ENCODE measurements at places on chromosomes 11 and 22.
A peak's percentile ranks its signal among the peaks of the same experiment; 100 is the strongest.

DNA sequence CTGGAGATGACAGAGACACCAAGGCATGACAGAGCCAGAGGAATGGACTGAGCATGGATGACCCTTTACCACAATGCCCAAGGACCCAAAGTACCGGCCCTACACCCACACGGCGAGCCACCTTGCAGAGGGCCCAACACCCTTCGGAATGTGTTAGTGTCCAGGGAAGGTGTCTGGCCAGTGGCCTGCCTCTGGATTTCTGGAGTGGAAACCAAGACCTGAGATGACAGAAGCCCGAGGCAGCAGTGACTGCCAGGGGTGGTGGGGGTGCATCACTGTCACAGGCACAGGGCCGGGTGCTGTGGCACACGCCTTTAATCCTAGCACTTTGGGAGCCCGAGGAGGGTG is 28.7 kb downstream of the PDGFB start:
- no peak for DNase-seq

- DNase-seq = no peak
Measured at GRCh38 chr11:107044503-107044902, 26.2 kb upstream of the GUCY1A2 start.

DNA sequence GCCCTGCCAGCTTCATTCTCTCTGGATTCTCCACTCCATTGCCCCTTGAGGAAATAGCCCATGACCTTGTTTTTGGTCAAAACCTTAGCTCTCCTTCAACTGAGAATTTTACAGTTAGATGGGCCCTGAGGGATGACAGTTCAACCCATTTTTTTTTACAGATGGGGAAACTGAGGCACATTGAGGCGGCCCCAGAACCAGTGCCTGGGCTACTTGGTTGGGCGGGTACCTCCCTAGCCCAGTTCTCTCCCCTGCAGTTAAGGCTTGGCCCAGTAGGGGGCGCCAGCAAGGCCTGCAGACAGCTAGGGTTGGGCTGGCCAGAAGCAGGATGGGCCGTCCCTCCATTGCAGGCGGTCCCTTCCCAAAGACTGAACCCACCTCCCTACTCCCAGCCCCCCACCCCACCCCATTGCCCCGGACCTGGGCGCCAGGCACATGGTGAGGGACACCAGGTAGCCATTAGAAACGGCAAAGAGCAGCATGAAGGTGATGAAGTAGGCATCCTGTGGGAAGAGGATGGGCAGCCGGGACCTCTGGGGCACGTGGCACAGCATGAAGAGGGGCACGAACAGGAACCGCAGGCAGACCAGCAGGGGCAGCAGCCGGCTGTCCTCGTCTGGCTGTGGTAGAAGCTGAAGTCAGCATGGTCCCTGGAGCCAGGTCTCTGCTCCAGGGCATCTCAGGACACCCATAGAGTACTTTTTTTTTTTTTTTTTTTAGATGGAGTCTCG is 7.6 kb downstream of the SLC29A2 start:
- no peak for DNase-seq

- no peak for DNase-seq
Measured at GRCh38 chr11:44875037-44875436, 75.6 kb downstream of the TP53I11 start.

GRCh38 chr22:17984114-17984513 is 40.2 kb downstream of the MICAL3 start:
- DNase-seq = no peak

GRCh38 chr22:24727218-24727851 is 47.2 kb downstream of the PIWIL3 start:
- DNase-seq = peak; percentile 85

DNA sequence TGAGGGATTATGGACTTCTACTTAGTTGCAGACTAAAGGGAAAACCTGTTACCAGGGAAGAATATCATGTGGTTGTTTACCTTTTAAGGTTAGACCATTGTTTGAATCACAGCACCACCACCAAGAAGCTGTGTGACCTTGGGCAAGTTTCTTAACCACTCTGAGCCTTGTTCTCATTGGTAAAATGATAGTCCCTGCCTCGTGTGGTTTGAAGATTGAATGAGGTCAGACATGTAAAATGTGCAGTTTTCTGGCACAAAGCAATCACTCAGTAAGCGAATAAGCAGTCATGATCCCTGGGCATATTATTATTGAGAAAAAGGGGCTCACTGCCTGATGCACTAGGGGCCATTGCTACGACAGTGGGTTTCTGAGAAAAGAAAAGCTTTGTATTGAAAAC is 28.3 kb downstream of the MOV10L1 start:
- DNase-seq = no peak

GRCh38 chr22:25669253-25670069 is 72.5 kb upstream of the MYO18B start:
- DNase-seq = no peak

DNA sequence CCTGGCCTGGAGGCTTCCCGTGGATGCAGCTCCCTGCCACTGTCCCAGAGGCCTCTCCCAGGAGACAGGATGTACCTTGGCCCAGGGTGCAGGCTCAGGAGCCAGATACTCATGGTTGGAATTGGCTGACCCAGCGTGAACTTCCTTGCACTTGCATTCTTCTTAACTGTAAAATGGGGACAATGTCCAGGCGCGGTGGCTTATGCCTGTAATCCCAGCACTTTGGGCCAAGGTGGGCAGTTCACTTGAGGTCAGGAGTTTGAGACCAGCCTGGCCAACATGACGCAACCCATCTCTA is 20.1 kb upstream of the ST3GAL4 start:
- DNase-seq = no peak

DNA sequence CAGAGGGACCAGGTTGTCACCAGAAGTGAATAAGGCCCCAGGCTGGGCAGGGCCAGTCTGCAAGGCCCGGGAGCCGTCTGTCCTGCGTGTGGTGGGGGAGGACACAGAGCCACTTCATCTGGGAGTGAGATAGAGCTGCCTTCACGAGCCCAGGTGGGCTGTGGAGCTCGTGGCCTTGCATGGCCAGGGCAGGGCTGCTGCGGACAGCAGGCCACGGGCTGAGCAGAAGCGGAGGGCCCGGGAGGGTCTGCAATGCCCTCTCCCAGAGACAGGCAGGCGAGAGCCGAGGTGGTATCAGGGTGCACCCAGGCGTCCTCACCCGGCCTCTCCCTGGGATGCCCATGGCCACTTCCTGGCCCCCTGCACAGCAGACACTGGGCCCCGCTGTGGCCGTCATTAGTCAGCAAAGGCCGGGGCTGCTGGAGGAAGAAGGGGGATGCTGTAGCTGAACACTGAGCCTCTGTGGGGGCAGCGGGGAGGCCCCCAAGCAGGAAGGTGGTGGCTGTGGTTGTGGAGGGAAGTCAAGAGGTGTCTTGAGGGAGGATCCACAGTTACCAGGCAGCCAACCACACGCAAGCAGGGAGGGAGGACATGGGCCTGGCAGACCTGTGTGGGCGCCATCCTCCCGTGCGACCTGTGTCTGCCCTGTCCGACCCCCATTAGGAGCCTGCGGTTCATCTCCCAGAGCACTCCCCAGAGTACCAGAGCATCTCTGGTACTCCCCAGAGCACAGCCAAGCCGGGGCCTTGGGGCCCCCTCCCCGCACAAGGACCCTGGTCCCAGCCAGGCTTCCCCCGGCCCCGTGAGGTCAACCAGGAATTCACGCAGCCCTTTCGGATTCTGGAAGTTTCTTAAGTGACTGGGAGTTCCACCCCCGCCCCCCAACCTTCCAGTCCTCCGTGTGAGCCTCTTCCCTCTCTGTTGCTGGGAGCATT is 1109.5 kb downstream of the BRD1 start:
- no peak for DNase-seq

- no peak for DNase-seq
Measured at GRCh38 chr11:75196426-75196825, 44.1 kb upstream of the TPBGL start.

DNA sequence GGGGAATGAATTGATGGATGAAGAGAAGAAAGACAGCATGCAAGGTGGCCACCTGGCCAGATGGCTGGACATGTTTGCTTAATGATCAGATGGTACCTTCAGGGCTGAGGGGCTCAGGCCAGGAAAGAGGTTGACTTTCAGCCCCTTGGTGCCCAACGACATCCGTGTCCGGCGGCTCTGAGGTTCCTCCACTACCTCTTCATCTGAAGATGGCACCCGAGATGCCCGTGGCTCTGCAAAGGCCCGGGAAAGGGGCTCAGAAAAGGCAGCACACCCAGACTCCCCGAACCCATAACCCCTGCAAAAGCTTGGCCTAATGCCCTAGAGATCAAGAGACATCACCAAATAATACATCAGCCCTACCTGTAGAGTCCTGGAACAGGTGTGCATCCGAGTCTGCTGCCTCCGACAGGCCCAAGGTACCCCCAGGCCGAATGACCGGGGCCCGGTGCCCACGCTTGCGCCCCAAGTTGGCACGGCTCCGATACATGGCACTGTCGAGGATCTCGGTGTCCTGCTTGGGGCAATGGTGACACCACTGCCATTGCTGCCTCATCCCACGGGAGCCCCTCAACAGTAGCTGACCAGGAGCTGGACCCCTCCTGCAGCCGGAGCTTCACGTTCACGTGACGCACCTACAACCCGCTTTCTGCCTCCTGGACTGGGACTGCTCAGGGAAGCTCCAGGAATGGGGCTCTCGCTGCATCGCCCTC is 22.9 kb downstream of the TNKS1BP1 start:
- DNase-seq = no peak

DNA sequence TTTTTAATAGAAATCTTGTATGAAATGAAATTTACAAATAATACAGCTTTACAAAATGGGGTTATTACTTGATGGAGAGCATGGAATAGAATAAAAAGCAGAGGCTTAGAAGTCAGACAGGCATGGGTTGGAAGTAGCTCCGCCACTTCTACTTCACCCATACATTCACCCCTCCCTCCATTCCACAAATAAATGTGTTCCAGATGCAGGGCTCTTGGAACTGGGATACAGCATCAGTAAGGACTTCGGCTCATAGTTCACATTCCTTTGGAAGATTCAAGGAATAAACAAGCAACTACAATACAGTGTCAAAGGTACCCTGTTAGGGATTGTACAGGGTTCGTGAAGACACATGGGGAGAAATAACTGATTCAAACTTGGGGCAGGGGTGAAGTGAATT is 156.8 kb downstream of the WNT11 start:
- DNase-seq = peak; percentile 44

- DNase-seq = no peak
Measured at GRCh38 chr11:70546191-70546940, 148.0 kb downstream of the CTTN start.

DNA sequence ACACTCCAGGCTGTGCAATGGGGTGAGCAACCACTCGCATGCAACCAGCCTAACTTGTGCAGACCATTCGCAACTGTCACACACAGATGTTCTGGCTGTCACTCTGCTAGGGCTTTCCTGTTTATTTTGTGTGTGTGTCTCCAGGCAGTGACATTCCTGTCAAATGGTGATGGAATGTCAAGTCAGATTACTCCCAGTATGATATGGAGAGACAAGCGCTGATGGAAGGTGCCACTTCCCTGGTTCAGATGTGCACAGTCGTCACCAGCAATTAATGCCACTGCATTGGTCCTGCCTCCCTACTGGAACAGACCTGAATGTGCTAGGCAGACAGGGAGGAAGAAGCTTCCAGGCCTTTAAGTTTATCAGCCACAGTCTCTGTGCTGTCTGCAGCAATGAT is 442.4 kb upstream of the ISX start:
- no peak for DNase-seq

GRCh38 chr11:78040691-78041379 is 17.8 kb upstream of the KCTD14 start:
- no peak for DNase-seq

- peak; percentile 9 for DNase-seq
Measured at GRCh38 chr11:48055292-48056132, 75.2 kb downstream of the PTPRJ start.

- DNase-seq = peak; percentile 33
Measured at GRCh38 chr22:35921044-35921443, 107.6 kb downstream of the RBFOX2 start.

All from fibroblast of gingiva (primary cell).